ENCODE measurements at places on chromosomes 2 and 18.

DNA sequence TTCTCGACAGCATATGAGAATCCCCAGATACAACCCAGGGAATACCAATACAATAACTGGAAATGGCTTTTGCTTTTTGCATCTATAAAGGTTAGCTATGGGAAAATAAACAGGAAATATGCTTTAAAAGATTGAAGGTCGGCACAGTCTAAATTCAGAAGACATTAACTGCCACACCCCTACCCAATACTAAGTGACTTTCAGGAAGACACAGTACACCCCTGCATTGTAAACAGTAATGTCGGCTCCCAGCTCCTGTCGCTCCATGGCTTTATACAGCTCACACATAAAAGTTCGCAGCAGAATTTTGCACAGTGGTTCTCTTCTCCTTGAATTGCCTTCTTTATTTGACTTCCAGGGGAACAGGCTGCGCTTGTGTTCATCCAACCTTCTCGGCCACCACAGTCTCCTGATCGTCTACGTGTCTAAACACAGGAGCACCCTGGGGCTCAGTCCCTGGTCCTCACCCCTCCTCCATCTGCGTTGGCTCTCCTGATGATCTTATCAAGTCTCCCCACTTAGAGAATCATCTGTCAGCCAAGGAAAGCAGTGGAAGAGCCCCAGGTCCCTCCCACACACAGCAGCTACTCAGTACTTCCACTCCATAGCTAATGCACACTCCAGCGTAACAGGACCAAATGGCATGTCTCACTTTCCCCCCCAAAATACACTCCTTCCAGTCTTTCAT is 22.7 kb downstream of the CYB5A start:
- no peak for DNase-seq

DNA sequence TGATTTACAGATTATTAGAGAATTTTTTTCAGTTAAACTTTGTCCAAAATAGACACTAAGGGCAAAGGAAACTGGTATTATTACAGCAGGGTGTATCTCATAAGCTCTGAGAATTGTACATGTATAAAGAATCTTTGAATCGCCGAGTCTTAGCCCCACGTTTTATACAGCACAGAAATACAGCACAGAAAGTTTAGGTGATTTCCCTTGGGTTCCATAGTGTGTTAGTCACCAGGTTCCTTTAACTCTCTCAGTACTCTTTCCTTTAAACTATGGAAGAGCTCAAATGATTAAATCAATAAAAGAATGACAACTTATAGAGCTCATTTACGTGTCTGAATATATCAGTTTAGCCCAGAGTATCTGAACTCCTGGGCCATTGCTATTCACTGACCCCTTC is 256.8 kb downstream of the NEDD4L start:
- no peak for DNase-seq

- peak; percentile 9 for DNase-seq
These were observed 612.1 kb downstream of the KCNJ3 start for GRCh38 chr2:155310589-155310988.

GRCh38 chr2:10538224-10538894 is 90.2 kb upstream of the ODC1 start:
- DNase-seq: no peak

GRCh38 chr18:2840521-2840920 is 6.3 kb upstream of the EMILIN2 start:
- DNase-seq: no peak

DNA sequence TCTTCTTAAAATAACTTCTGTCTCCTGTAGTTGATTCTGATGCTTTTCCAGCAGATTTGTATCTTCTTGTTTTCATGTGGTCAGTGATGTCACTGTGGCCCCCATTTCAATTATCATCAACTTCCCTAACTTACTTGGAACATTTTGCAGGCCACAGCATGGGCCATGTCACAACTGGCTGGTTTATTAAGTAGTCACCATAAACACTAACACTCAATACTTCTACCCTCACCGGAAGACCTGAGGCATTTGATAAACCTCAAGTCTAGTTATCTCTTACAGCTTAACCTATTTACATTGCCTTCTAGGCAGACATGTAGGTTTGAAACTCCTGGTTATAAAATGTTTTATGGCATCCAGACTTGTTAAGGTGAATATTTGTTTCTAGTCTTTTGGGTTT is 37.4 kb upstream of the PROKR1 start:
- DNase-seq: no peak

GRCh38 chr2:169119123-169119760 is 49.9 kb downstream of the DHRS9 start:
- DNase-seq: no peak

- no peak for DNase-seq
These were observed 12.3 kb upstream of the SNTG2 start for GRCh38 chr2:938181-939005.

GRCh38 chr2:1494257-1494656 is 81.0 kb downstream of the TPO start:
- DNase-seq: no peak

DNA sequence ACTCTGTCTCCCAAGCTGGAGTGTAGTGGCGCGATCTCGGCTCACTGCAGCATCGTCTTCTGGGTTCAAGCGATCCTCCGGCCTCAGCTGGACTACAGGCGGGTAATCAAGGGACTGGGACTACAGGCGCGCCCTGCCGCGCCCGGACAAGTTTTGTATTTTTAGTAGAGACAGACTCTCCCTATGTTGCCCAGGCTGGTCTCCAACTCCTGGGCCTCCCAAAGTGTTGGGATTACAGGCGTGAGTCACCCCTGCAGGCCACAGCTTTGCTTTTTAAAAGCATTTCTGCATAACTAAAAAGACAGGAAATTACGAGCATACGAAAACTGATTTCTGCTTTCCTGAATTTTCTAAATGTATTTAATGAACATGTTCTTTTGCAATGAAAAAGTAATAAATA is 916 bp upstream of the OSBPL1A start:
- no peak for DNase-seq

- no peak for DNase-seq
These were observed 416.9 kb upstream of the ID2 start for GRCh38 chr2:8264981-8265380.

GRCh38 chr2:73611867-73612266 is 30.4 kb downstream of the NAT8 start:
- no peak for DNase-seq

- no peak for DNase-seq
These were observed 6.3 kb upstream of the ECEL1 start for GRCh38 chr2:232493701-232494474.

DNA sequence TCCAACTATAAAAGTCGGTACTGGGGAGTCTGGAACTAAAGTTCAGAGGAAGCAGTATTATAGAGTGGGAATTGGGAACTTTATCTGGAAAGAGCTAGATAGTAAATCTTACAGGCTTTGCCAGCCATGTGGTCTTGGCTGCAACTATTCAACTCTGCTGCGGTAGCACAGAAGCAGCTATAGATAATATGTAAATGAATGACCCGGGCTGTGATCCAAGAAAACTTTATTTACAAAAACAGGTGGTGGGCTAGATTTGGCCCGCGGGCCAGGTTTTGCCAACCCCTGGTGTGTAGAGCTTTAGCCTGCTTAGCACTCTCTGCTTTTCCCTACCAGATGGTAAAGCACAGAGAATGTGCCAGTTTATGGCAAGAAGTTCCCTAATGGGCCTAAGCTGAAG is 70.8 kb downstream of the TNP1 start:
- no peak for DNase-seq

GRCh38 chr2:61426267-61426897 is 44.5 kb downstream of the USP34 start:
- no peak for DNase-seq

- no peak for DNase-seq
These were observed 71.0 kb downstream of the PRPF40A start for GRCh38 chr2:152646264-152646663.

- DNase-seq: no peak
These were observed 47.0 kb downstream of the C2orf76 start for GRCh38 chr2:119319593-119319992.

GRCh38 chr2:148922062-148922461 is 47.0 kb downstream of the KIF5C start:
- no peak for DNase-seq

Measured in hindlimb muscle (tissue), 1 donor.